A673 (cell line): ENCODE measurements at places on chromosomes 12 and 14.

DNA sequence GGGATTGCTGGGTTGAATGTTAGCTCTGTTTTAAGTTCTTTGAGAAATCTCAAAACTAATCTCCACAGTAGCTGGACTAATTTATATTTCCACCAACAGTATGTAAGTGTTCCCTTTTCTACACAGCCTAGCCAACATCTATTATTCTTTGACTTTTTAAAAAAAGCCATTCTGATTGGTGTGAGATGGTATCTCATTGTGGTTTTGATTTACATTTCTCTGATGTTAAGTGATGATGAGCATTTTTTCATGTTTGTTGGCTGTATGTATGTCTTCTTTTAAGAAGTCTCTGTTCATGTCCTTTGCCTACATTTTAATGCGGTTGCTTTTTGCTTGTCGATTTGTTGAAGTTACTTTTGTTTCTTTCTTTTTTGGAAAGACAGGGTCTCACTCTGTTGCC is 301.1 kb upstream of the OR4E1 start:
- DNase-seq, result no peak

DNA sequence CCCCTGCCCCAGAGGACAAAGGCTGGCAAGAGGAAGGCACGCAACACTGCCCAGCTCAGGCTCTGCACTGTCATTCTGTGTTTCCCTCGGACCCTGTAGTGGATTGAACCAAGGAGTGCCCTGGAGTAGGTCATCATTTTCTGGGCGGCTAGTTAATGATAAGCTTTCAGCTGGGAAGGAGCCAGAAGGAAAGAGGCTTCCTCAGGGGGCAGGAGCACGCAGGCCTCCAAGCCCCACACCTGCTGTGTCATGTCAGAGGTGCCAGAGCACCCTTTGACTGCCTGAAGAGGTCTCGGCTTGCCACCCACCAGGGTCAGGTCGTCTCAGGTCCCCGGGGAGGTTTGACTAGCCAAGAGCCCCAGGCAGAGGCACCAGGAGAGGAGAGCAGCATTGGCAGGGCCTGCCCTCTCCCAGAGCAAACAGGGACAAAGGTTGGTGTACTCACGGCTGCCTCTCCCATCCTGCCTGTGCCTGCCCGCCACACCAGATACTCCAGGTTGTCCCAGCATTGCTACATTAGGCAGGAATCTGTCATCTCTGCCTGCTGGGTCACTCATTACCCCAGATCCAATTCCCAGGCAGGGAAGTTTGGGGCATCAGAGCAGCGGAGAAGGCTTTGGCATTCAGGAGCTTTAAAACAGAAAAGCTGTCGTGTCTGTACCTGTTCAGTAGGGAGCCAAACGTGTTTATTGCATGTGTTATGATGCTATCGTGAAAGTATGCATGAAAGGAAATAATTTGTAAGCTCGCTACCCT is 33.5 kb upstream of the ATP2A2 start:
- DNase-seq, result no peak

DNA sequence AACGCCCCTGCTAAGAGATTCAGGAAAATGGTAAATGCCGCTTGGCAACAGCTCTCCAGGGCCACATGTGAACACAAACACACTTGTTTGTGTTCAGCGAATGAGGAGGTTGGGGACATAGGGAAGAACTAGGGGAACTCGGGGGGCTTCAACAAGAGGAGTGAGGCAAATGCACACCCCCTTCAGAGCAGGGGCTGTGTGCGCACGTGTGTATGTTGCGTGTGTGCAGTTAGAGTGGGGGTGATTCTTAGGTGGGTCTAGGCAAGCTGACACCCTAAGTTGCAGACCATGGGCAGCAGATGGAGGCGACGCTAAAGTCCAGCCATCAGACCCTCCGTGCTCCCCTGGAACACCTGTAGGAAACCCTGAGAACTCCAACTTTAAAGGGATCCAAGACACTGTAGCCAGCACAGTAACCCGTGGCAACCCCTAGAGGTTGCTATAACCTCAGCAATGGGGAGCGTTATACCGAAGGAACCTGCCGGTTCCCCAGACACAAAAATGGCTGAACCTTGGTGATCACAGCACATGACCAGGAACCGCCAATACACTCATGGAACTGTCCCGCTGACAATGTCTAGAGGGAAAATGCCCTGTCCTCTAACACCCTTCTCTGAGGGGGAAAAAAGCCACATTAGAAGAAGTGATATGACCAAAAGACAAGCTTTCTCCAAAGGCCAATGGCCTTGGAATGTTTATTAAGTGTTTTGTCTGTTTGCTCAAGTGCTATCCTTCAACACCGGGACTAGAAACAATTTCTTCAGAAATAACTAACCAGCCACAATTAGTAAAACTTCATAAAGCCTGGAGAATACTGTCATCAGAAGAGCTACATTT is 86.5 kb upstream of the CEP83 start:
- DNase-seq, result peak; percentile 40

GRCh38 chr14:38208618-38209562 is 1.2 kb downstream of the SSTR1 start:
- DNase-seq, result peak; percentile 81

GRCh38 chr14:68770553-68771286 is 22.1 kb downstream of the ZFP36L1 start:
- no peak for DNase-seq

DNA sequence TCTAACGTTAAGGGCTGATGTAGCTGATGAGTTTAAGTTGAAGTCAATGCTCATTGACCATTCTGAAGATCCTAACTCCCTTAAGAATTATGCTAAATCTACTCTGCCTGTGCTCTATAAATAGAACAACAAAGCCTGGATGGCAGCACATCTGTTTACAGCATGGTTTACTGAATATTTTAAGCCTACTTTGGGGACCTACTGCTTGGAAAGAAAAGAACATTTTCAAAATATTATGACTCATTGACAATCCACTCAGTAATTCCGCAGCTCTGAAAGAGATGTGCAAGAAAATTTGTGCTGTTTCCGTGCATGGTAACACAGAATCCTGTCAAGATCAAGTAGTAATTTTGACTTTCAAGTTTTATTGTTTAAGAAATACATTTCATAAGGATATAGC is 35.0 kb upstream of the NAV3 start:
- no peak for DNase-seq

DNA sequence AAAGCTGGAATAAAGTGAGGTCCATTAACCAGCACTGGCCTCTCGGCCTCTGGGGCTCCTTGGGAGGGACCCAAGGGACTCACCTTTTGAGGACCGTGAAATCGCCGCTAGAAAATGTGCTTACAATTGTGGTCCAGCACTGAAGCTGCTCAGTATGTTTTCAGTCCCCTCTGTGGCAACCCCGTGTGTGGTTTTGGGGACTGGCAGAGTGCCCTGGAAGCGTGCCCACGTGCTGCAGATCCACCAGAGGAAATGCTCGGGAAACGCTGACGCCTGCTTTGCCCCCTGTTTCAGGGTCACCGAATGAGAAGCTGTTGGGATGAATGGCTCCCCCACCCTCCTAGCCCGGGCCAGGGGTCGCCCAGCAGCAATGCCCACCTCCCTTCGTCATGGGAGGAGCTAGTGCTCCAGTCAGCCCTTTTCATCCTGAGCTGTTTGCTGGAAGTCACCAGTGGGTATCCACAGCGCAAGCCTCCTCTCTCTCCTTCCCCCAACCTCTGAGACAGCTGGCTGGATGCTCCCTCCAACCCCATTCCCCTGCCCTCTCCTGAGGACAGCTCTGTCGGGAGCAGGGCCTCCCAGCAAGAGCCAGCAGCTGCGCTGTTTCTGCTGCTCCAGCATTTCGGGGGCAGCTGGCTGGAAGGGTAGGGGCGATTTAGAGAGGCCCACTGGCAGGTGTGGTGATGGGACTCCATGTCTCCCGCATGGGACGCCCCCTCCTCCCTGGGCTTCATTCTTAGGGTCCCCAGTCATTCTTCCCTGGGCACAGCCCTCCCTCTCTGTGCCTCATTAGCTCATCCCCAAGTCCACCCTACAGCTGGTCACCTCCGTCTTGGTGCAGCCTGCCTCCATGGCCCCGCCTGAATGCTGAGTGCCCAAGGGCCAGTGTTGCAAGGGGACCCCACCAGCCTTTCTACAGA is 33.2 kb upstream of the PPP1R13B start:
- DNase-seq, result peak; percentile 50

- DNase-seq, result no peak
Observed at GRCh38 chr12:105100998-105101397, 6.5 kb upstream of the WASHC4 start.

GRCh38 chr12:497501-498160 is 37.9 kb downstream of the B4GALNT3 start:
- no peak for DNase-seq

GRCh38 chr14:59753512-59753911 is 117.1 kb downstream of the RTN1 start:
- peak; percentile 37 for DNase-seq

DNA sequence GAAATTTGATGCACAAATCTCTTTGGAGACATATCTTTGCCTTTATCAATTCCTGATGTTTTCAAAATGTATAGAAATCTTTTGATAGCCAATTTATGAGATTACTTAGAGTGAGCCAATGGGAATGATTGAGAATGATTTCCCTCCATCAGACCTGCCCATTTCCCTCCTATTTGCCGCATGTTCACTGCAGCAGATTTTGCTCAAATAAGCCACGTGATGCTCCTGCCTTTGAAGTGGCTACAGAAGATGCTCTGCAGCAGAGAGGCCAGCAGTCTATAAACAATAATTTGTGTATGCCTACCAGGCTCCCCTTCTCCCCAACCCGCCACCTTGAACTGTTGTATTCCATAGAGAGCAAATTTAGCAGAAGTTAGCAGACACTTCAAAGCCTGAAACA is 21.9 kb downstream of the WIF1 start:
- DNase-seq, result no peak

GRCh38 chr12:88431246-88431645 is 149.0 kb downstream of the KITLG start:
- no peak for DNase-seq

DNA sequence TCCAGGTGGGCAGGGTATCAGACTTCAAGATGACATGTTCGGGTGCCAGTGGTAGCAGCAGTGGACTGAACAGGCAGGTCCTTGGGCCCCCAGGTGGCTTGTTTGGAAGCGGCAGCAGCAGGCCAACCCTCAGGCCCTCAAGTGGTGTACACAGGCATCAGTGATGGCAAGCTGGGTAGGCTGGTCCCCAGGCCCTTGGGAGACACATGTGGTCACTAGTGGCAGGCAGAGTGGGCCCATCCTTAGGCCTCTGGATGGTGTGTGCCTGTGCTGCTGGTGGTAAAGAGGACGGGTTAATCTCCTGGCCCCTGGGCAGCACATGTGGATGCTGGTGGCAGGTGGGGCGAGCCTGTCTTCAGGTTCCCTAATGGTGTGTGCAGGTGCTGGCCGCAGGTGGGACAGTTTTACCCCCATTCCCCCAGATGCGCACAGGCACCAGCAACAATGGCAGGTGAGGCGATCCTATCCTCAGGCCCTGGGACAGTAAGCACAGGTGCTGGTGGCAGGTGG is 8.0 kb downstream of the OAS2 start:
- DNase-seq, result no peak

DNA sequence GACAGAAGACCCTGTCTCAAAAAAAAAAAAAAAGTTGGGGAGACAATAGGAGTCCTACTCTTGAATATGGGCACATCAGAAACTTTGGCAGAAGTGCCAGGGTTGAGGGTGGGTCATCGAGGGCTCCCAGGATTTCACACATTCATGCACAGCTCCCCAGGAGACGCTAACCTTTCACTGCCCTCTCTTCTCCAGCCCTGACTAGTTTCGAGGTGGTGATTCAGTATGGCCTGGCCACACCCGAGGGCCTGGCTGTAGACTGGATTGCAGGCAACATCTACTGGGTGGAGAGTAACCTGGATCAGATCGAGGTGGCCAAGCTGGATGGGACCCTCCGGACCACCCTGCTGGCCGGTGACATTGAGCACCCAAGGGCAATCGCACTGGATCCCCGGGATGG is 29.4 kb upstream of the LRP1-AS start:
- no peak for DNase-seq

- DNase-seq, result no peak
Observed at GRCh38 chr14:103404032-103404918, 19.1 kb downstream of the MARK3 start.

GRCh38 chr14:34781242-34781641 is 66.8 kb upstream of the CFL2 start:
- DNase-seq, result peak; percentile 57

- peak; percentile 37 for DNase-seq
Observed at GRCh38 chr12:118680356-118680963, 300.9 kb upstream of the SRRM4 start.

- DNase-seq, result no peak
Observed at GRCh38 chr12:90299666-90300065, 591.0 kb upstream of the ATP2B1 start.

GRCh38 chr14:54890788-54891187 is 11.8 kb downstream of the GCH1 start:
- DNase-seq, result no peak

DNA sequence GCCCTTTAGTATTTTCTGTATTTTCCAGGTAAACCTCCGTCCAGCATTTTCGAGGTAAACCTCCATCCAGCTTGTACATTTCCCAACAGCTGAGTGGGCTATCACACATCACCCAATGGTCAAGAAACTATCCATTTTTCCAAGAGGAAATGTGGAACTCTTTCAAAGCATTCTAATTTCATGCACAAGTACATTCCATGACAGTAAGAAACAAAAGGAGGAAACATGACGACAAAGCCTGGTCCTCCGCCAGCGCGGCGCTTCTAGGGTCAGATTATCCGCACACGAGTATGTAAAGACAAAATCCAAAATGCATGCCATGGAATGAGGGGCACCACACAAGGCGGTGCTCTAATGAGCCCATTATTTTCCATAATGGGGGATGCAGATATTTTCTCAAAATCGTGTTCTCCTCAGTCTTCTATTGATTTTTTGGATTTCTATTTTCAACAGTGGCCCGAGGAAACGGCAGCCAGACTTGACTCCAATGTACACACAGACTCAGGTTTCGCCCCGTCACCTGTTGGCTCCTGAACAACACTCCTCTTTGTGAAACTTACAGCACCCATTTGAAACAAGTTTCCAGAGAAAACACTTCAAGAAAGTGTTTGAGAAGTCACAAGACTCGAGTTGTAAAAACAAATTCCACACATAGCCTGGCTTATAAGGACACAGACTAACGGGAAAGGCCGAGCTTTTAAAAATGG is 107.4 kb downstream of the PRICKLE1 start:
- no peak for DNase-seq

DNA sequence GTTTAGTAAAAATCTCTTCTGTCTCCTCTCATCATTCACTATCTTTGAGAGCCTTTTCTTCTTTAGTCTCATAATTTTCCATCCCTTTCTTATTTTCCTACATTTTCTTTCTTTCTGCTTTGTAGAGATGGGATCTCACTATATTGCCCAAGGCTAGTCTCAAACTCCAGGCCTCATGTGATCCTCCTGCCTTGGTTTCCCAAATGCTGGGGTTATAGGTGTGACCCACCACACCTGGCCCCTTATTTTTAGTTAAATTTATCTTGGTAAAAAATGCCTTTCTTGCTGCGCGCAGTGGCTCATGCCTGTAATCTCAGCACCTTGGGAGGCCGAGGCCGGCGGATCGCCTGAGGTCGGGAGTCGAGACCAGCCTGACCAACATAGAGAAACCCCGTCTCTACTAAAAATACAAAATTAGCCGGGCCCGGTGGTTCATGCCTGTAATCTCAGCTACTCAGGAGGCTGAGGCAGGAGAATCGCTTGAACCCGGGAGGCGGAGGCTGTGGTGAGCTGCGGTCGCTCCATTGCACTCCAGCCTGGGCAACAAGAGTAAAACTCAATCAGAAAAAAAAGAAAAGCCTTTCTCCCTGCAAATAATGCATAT is 996 bp downstream of the SLC2A3 start:
- no peak for DNase-seq

- DNase-seq, result no peak
Observed at GRCh38 chr14:23644195-23644918, 8.2 kb downstream of the DHRS2 start.
